Sigmoid colon (tissue), 7 donors: ENCODE measurements at places on chromosomes 12 and 14. TPM values are rescaled to one million over a fixed set of nuclear protein-coding genes. Genes with fewer than 3 reads are reported as not detected.

GRCh38 chr12:31339831-31340622 is 14.1 kb upstream of the SINHCAF start:
- DNase-seq, result no peak

GPHN gene
- 14.1 TPM for total RNA-seq

DNA sequence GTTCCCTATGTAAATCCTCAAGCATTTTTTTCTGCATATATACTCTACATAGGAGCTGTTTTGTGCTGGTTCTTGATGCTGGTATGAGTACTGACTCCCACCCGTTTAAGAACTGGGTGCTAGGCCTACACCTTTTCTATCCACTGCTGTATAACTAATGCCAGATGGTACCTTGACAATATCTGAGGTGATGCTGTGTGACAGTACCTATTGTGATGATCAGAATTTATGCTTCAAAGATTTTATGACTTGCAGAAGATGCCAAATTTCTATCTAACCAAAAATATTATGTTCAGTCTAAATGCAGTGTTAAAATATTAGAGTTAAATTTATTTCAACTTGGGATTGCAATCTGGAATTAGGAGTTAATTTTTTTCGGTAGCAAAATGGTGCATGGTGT is 272.3 kb upstream of the NOVA1 start:
- no peak for DNase-seq

RPGRIP1 gene
- total RNA-seq, result not detected

GRCh38 chr12:15706010-15706676 is 83.0 kb downstream of the EPS8 start:
- no peak for DNase-seq
